ENCODE measurements at places on chromosomes 2 and 18.

- DNase-seq = no peak
Observed at GRCh38 chr2:158502974-158503373, 46.2 kb downstream of the PKP4 start.

GRCh38 chr18:37138456-37138855, 309.5 kb downstream of the KIAA1328 start:
- DNase-seq = no peak

- DNase-seq = no peak
Observed at GRCh38 chr18:38961880-38962279, 1396.3 kb upstream of the CELF4 start.

DNA sequence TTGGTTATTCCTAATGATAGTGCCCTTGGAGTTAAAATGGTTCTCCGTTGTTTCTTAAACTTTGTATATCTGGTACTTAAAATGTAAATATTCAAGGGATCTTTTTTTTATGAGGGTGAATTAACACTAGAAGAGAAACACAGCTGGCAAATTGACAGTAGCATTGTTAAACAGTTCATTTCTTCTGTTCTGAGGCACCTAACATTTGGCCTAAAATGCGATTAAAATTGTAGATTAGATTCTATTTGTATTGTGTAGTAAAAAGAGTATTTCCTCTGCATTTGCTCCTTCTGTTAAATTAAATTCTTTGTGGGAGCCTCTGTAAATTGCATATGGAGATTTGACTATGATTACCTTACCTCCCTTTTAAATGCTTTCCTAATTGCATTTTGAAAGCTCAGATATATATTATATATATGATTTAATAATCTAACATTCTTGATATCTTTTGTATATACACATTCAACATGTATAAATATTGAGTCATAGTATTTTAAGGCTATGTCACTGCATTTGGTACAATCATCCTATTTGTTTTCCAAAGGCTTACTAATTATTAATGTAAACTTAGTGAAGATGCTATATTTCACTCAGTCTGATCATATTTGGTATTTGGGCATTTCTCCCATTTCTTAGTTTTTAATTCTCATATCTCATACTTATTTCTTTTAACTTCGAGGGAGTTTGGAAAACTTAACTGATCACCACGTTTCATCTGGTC, 124.4 kb downstream of the AGPS start:
- DNase-seq = no peak

DNA sequence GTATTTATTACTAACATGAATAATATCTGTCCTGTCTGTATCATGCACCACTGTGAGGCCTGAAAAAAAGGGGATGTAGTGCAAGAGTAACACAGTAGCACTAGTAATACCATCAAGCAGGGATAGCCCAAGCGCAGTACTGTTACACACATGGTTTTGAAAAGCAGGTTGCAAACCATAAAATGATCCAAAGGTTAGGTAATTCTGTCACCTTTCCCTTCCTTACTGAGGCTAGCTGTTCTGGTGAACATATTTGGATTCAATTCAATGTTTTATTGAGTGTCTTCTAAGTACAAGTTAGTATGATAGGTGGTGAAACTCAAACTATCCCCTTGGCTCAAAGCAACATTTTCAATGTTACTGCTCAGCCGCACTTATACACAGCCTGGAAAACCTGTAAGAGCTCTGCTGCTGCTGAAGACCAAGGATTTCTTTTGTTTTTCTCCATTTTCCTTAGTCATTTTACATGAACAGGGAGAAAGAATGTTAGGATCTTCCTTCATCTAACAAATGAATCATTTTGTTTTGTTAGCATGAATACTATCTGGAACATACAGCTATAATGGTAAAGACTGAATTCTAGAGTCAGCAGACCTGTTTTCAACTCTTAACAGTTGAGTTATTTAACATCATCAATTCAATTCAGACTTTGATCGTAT, 102.5 kb upstream of the ITPRID2 start:
- no peak for DNase-seq

- no peak for DNase-seq
Observed at GRCh38 chr18:57856557-57857280, 53.6 kb upstream of the ATP8B1 start.

GRCh38 chr2:127641133-127641532, 4.8 kb upstream of the GPR17 start:
- DNase-seq = no peak

GRCh38 chr18:74492259-74492658, 3.9 kb upstream of the CNDP2 start:
- DNase-seq = no peak

- DNase-seq = no peak
Observed at GRCh38 chr2:32807662-32808061, 139.1 kb upstream of the LTBP1 start.

- DNase-seq = no peak
Observed at GRCh38 chr2:127041259-127041970, 65.5 kb downstream of the BIN1 start.

- DNase-seq = no peak
Observed at GRCh38 chr2:97743913-97744312, 30.5 kb downstream of the ZAP70 start.

- no peak for DNase-seq
Observed at GRCh38 chr2:107775211-107775610, 51.5 kb upstream of the RGPD4 start.

DNA sequence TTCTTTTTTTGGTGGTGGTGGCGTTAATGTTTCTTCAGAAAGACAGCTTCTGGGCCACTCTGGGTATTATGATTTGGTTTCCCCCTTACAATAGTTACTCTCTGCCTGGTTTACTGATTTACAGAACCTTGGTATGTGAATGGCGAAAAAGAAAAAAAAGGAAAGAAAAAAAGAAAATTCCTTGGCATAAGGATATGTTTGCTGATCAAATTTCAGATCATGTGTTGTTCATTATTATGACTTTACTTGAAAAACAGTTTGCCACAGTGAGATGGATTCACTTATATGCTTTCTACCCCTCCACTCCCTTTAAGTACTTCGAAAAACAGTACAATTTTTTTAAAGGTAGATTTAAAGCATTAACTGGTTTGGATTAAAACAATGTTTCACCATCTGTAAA, 21.0 kb downstream of the BCL11A start:
- DNase-seq = no peak

- no peak for DNase-seq
Observed at GRCh38 chr2:47896450-47896968, 9.8 kb downstream of the FBXO11 start.

GRCh38 chr2:208311321-208311720, 45.3 kb downstream of the PIKFYVE start:
- no peak for DNase-seq

- no peak for DNase-seq
Observed at GRCh38 chr2:170887896-170888295, 41.2 kb upstream of the GORASP2 start.

DNA sequence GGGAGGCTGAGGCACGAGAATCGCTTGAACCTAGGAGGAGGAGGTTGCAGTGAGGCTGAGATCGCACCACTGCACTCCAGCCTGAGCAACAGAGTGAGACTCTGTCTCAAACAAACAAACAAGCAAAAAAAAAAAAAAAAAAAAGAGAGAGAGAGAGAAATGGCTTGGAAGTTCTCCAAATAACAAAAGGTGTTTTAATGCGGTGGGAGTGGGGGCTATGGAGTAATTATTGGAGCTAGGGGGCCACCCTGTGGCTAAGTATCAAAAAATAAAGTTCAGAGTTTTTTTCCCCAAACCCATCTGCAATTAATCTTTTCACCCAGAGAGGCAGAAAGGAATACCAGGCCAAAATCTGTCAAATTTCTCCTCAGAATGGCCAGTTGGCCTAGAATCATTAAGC, 23.0 kb upstream of the CEP68 start:
- DNase-seq = no peak

GRCh38 chr18:26471027-26471426, 77.3 kb downstream of the KCTD1 start:
- no peak for DNase-seq

- no peak for DNase-seq
Observed at GRCh38 chr2:106523976-106524665, 37.0 kb downstream of the CD8B2 start.

GRCh38 chr2:16664052-16664731, 1.4 kb downstream of the CYRIA start:
- DNase-seq = no peak

GRCh38 chr2:191188550-191189093, 37.8 kb upstream of the STAT4 start:
- no peak for DNase-seq

- DNase-seq = no peak
Observed at GRCh38 chr2:195486987-195487644, 169.9 kb upstream of the SLC39A10 start.

- no peak for DNase-seq
Observed at GRCh38 chr2:113166187-113166645, 7.6 kb upstream of the PSD4 start.

- no peak for DNase-seq
Observed at GRCh38 chr2:14828223-14828622, 195.7 kb downstream of the LRATD1 start.

- no peak for DNase-seq
Observed at GRCh38 chr2:233830111-233830802, 24.1 kb downstream of the HJURP start.

GRCh38 chr18:65751155-65752085, 608 bp downstream of the CDH7 start:
- no peak for DNase-seq

GRCh38 chr2:192159736-192160135, 35.0 kb downstream of the TMEFF2 start:
- DNase-seq = no peak

- peak; percentile 32 for DNase-seq
Observed at GRCh38 chr2:64655018-64655664, 1.4 kb upstream of the SERTAD2 start.

- no peak for DNase-seq
Observed at GRCh38 chr2:170689481-170689880, 25.7 kb upstream of the SP5 start.

DNA sequence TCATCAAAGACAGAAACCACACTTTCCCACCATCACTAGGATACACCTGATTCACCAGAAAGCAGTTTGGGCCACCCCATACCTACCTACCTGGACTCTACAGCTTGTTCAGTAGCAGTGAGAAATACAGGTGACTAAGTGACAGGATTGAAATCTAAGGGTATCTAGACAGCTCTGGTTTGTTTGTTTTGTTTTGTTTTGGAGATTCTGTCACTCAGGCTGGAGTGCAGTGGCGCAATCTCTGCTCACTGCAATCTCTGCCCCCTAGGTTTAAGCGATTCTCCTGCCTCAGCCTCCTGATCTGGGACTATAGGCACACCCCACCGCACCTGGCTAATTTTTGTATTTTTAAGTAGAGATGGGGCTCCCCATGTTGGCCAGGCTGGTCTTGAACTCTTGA, 3.1 kb downstream of the TTC21B start:
- no peak for DNase-seq

DNA sequence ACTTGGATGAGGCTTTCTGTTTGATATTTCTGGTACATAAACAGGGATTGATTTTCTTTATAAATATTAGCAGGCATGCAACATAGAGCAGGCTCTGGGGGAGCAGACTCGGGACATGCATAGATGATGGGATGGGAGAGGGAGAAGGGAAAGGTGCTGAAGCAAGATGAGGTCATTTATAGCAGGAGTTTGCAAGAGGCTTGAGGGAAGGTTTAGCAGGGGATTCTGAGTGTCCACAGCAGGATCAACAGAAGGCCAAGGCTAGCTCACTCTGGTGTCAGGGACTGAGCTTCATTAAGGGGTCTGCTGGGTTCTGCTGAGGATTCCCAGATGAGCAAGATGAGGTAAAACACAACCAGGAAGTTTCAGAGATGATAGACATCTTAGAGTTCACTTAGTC, 309.1 kb upstream of the CELF4 start:
- DNase-seq = no peak

GRCh38 chr18:50709193-50709592, 110.6 kb downstream of the MRO start:
- DNase-seq = no peak

DNA sequence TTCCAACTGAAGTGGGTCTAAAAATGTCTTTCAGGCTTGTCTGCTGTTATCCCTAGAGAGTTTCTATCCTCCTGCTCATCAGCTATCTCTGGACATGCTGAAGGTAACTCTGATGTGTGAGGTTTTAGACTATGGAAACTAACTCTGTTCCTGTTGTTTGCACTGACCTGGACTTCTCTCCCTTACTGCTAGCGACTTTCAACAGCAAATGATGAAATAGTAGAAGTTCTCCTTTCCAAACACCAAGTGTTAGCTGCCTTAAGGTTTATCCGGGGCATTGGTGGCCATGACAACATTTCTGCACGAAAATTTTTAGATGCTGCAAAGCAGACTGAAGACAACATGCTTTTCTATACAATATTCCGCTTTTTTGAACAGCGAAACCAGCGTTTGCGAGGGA, 26.9 kb downstream of the RMC1 start:
- DNase-seq = no peak

GRCh38 chr2:55231546-55232083, 478 bp downstream of the CLHC1 start:
- no peak for DNase-seq

DNA sequence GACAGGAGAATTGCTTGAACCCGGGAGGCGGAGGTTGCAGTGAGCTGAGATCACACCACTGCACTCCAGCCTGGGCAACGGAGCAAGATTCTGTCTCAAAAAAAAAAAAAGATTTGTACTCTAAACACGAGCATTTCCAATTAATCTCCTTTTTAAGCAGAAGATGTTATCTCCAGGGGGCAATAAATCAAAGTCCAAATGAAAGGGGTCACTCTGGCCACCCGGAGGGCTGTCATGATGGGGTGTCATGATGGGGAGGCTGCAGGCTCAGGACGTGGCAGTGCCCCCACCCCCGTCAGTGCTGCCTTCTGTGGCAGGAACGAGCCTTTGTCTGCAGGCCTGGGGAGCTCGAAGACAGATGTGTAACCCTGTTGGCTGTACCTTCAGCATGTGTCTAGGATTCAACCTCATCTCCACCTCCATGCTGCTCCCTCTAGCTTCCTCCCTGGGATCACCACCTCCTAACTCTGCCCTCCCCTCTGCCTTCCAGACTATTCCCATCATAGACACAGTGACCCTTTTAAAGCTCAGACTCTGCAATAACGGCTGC, 76.9 kb upstream of the YWHAQ start:
- DNase-seq = no peak

DNA sequence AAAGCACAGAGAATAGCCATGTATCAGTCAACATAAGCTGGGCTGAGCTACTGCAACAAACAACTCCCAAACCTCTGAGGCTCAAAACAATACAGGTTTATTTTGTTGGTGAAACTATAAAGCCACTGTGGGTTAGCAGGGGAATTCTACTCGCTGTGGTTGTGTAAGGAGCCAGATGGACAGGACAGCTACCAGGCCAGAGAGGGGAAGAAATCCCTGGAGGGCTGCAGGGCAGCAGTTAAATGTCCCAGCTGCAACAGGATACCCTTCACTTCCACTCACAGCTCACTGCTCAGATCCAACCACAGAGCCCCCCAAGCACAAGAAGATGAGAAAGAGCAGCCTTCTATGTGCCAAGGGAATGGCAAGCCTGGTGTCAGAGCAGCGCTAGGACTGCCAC, 245.9 kb upstream of the RAB6C start:
- DNase-seq = no peak

GRCh38 chr2:153360239-153360638, 118.3 kb downstream of the RPRM start:
- no peak for DNase-seq
